ENCODE measurements at places on chromosomes 4 and X.
A peak's percentile ranks its signal among the peaks of the same experiment; 100 is the strongest.

DNA sequence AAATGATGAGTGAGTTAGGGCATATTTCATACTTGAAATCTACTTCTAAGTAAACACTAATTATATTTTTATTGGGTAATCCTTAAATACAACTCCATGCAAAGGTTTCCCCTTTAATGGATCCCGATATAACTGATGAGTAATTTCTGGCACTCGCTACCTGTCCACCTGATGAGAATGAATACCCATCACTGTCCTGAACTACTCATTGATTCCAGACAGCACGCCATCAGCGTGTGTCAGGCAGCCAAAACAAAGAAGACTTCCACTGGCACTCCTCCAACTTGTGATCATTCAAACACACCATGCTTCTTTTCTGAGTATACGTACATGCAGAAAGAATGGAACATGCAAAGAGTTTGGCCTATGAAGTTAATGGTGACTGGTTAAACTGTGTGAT is 69.4 kb downstream of the HCCS start:
- no peak for DNase-seq

GRCh38 chrX:17737710-17737985 is 355 bp downstream of the SCML1 start:
- no peak for DNase-seq

DNA sequence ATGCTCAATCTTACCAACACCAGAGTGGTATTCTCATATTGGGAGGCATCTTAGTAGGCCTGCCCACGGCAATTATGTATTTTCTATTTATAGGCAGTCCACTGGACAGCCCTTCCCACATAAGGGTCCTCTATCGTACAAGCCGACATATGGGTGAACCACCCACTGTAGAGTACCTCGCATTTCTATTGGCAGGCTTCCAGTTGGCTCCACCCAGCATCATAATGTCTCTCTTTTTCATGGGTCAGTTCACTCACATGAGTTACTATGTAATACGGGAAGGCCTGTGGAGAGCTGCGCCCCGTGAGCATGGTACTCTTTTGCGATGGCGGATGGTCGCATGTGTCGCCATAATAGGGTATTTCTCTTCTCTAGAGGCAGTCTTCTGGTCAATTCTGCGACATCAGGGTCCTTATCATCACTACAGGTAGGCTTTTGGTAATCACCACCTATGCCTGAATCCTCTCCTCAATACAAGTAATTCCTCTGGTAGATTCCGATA is 29.4 kb upstream of the FOXR2 start:
- DNase-seq = no peak

DNA sequence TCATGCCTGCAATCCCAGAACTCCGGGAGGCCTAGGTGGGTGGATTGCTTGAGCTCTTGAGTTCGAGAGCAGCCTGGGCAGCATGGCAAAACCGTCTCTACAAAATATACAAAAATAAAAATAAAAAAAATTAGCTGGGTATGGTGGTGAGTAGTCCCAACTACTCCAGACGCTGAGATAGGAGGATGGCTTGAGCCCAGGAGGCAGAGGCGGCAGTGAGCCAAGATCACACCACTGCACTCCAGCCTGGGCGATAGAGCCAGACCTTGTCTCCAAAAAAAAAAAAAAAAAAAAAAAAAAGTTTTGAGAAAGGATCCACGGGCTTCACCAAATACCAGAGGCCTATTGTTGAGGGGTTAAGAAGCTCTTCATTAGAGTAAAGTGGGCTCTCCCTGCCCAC is 8.0 kb downstream of the SUPT20HL2 start:
- DNase-seq = no peak

DNA sequence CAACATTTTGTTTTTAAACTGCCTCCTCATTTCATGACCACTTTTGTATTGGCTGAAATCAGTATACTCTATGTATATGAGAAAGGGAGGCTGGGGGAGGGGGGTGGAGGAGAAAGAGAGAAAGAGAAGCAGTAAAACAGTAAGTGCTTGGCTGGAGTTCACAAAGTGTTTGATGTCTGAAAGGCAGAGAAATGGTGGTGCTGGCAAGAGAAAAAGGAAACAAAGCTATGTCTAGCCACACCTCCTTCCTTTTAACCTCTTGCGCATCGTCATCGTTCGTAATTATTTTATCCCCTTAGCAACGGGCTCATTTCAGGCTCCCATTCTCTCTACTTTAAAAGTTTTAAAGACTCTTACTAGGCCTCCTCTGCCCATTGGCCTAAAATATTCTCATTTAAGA is 25.6 kb downstream of the RPA4 start:
- DNase-seq = no peak

DNA sequence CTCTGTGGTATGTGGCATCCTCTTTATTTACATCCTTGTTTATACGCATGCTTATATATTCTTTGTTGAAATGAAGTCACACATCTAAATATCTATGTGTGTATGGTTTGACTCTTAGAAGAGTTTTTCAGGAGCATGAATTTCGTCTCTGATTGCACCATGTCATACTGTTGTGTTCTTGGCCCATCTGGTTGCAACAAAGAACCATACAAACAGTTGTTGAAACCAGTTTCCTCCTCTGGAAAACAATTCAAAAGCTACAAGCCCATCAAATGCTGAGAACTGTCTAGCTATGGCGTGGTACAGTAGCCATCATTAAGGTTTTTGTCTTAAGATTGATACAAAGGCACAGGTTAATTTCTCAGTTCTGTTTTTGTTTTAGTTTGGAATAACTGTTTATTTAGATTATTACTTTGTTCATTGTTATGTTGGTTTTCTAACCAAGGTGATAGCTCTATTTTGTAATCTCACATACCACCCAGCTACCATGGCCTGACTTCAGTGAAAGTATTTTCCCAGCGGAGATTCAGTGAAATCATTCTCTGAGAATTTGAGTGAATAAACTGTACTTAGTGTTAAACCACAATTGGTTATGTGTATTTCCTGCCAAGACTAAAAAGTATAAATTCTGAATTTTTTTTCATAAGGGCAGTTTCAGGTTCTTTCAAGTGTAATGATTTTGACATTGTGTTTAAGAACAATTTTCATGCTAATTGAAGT is 91.0 kb downstream of the ARHGAP24 start:
- no peak for DNase-seq

- no peak for DNase-seq
Measured at GRCh38 chr4:177938226-177938625, 496.0 kb upstream of the AGA start.

GRCh38 chrX:45765767-45766166 is 565.1 kb upstream of the DIPK2B start:
- no peak for DNase-seq

DNA sequence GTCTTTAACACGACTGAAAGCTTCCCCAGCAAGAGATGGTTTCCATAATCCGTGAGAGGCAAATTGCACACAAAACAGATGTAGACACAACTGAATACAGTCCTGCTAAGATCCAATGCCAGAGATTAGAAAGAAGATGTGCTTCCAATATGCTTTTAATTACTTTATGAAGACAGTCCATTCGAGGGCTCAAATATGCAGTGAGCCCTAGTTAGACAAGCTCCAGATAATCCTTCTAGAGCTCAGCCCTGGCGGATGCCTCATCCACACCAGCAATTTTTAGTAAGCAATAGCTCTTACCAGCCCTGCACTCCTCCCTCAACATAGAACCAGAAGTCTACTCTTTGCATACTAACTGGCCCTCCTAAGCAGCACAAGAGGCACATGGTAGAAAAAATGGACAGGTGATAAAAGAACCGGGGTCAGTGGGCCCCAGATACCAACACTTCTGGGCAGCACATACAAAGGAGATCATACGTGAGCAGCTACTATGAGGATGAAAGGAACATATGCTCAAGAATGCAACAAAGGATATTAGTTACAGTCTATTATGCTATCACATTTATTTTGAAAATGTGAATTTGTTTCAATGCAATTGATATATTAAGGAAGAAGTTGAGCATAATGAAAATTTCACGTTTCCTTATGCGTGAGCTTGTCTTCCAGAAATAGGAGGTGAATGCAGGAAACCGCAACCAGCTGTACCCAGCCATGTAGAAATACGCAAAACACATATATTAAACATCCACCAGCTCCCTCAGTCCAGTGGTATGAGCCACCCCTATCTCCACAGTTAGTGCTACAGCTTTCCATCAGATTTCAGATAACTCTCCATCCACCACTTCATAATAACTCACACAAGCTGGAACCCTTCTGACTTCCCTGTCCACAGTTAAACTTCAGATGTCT is 34.3 kb downstream of the GPC4 start:
- DNase-seq = no peak

DNA sequence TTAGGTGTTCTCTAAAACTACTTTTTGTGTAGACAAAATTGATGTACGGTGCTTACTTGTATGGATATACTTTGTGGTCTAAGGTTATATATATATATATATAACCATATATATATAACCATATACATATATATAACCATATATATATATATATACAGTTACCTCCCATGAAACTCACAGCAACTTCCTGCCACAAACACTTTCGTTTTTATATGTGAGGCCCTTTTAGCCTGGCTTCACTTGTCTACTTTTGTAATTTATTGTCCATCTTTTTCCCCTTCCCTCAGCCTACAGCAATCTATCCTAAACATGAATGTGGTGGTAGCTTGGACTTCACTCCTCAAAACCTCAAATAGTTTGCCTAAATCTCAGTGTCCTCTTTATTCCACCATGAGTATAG is 72.8 kb upstream of the NPFFR2 start:
- DNase-seq = no peak

DNA sequence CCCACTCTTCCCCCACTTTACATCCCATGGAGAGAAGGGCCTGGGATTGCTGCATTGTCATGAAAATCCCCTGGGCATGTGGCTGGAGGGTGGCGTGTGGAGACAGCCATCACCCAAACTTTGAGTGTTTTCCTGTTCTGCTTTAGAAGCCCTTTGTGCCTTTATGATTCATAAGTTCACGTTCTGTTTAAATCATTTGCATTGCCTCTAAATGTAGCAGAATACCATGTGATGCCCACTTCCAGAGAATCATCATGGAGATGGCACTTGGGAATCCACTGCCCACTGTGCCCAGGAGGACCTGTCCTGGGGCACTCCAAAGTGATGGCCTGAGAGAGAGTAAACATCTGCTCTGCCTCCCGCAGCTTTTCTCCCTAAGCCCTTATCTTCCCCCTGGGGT is 52.8 kb downstream of the MED28 start:
- no peak for DNase-seq

DNA sequence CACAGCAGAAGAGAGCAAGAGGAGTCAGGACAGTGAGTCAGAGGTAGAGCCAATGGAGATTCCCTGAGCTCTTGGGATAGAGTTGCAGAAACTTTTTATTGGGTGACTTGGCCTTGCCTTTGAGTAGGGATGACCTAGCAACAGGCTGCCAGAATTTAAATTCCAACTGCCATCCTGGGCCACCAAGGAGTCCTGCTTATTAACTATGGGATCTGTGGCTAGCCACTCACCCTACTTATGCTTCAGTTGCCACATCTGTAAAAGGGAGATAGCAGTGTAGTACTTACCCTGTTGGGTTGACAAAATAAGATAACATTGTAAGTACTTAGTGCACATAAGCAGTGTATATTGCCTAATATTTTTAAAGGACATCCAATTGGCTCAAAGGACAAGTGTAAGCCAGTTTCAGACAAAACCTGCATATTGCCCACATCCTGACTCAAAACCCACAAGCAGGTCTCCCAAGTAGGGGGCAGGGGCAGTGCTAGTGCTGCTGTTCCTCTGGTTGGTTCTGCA is 43.5 kb upstream of the TMEM164 start:
- peak; percentile 96 for DNase-seq

DNA sequence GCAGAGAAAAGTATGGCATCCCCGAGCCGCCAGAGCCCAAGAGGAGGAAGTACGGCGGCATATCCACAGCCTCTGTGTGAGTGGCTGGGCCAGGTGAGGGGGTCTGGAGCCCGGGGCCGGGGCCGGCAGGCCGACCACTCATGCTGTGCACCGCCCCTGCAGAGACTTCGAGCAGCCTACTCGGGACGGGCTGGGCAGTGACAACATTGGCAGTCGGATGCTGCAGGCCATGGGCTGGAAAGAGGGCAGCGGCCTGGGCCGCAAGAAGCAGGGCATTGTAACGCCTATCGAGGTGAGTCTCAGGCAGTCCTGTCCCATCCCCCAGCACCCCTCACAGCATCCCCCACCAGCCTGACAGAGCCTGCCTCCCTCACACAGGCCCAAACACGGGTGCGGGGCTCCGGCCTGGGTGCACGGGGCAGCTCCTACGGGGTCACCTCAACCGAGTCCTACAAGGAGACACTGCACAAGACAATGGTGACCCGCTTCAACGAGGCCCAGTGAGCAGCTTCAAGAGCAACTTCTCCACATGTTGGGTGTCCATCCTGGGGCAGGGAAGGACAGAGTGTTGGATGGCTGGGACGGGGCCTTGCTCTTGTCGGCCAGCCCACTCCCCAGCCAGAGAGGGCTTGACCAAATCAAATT is 7.4 kb upstream of the UBA1 start:
- DNase-seq = no peak

DNA sequence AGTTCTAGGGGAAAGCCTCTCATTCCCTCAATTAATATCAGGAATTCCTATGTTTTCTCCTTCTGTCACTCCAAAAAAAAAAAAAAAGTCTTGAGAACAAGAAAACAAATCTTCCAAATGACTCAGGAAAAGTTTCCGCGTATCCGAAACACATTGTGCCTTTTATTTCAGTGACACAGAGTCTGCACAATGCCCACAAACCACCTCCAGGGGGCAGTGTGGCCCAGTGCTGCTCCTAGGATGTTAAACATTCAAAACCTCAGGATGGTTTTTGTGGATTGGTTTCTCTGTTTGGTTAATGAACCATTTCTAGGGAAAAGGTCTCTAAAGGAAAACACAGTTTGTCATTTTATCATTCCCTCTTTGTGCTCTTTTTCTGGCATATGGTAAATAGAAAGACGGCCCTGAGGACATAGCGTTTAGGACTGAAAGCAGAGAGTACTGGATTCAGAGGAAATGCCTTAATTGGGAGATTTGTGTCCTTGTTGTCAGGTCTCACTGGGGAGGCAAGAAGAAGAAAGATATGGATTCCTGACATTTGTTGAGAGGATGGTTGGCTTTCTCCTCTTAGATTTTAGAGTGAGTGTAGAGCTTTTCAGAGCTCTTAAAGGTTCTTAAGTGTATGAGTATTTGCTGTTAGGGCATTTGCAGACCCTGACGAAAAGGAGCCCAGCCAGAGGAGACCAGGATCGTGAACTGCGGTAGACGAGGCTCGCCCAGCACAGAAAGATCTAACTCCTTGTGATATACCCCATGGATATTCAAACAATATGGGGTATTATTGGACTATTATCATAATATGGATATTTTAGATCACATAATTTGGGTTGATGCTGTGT is 65.7 kb upstream of the MAP9 start:
- peak; percentile 83 for DNase-seq
